SHP77 treated with DMSO at 0.1 percent for 48 hours (cell line): ENCODE measurements at places on chromosomes 3 and 15.

- no peak for DNase-seq
Observed at GRCh38 chr3:111882799-111883198, 23.7 kb downstream of the PHLDB2 start.

DNA sequence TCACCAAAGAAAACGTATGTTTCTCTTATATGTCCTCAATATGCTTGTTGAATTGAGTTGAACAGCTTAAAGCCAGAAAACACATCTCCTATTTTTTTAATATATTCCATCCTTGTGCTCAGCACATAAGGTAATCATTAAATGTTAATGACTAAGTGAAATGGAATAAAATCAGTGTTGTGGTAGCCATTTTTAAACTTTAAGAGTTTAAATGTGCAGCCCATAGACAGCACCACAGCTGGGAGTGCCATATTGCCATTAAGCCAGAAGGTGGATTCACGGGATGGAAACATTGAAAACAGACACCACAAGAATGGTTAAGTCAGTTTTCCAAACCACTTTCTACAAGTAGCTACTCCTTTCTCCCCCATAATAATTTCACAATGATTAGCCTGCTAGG is 76.8 kb upstream of the C15orf61 start:
- DNase-seq = no peak

DNA sequence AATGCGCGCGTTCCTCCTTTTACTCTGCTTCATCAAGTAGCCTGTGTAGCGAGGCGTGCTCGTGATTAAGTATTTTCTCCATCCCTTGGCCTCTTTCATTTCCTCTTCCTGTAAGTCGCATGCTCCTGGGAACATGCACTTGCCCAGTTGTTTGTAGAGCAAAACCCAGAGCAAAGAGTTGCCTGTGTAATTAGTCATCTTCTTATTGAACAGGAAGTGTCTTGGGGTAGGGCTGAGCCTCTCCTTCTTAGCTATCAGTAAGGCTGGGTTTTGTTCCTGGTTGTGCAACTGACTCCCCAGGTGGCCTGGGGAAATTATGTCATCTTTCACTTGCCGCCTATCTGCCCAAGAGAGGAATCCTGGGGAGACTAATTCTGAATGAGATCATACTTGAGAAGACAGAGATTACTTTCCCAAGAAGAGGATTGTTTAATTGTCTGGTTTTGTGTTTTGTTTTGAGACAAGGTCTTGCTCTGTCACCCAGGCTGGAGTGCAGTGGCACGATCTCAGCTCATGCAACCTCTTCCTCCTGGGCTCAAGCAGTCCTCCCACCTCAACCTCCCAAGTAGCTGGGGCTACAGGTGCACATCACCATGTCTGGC is 14.9 kb downstream of the LIPH start:
- no peak for DNase-seq

DNA sequence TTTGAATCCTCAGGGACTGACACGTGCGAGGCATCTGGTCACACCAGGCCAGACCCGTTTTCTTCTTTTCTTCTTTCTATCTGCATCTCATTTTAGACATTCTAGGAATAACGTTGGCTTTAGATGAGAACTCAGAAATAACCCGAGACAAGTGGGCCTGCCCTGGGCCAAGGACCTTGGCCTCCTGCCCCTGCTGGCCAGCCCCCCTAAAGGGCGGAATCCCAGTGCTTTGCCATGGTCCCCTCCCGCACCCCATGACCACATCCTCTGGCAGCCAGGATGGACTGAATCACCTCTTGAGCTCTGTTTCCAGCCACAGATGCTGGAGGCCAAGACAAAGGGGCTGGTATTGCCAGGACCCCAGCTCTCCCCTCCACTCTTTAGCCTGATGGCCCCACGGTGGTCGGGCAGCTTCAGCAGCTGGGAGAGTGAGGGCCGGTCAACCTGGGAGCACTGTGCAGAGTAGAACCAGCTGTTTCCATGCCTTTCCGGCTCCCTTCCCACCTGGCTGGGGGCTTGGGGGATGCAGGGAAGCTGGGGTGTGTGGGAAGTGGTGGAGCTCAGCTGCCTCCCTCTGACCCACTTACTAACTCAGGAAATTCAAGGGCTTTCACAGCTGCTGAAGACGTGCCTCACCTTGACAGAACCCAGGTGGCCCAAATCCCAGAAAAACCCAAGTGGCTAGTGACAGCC is 190.9 kb downstream of the FAM43A start:
- no peak for DNase-seq
